ENCODE measurements at places on chromosomes 11 and 22. TPM values are rescaled to one million over a fixed set of nuclear protein-coding genes. Genes with fewer than 3 reads are reported as not detected.
A peak's percentile ranks its signal among the peaks of the same experiment; 100 is the strongest.

Gene OR5P2
- total RNA-seq: not detected

Gene APOL6
- total RNA-seq: 5.2 TPM

DNA sequence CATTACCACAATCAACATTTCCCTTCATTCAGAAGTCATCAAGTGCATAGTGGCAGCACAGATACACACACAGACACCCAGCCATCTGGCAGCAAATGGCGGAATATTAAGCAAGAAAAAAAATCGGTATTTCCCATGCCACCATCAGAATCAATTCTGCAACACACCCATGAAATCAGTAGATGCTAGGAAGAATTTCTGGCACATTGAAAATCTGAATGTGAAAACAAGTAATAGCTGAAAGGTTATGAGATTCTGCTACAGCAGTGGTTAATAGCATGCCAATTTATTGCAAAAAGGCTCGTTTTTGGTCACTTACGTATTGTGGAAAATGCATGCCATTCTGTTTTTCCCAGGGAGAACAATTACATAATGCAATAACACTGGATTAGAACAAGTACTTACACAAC lies 91.1 kb downstream of the PICALM start:
- DNase-seq: no peak

DNA sequence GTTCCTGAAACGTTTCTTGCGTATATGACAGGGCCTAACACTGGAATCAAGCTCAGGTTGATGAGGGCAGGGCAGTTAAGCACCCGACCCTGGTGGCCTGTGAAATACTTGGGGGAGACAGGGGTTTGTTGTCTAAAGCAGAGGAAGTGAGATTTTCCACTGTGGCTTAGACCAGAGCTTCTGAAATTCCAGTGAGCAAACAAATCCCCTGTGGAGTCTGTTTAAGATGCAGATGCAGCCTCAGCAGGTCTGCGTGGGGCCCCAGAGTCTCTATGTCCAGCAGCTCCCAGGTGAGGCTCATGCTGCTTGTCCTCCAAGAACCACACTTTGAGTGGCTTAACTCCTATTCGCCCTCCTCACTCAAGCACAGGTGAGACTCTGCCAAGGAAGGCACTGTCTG lies 39.1 kb upstream of the PRAME start:
- DNase-seq: no peak

GRCh38 chr11:111524056-111524455 lies 9.5 kb downstream of the HOATZ start:
- no peak for DNase-seq

GRCh38 chr11:6387811-6388599 lies 2.3 kb upstream of the SMPD1 start:
- no peak for DNase-seq

GRCh38 chr11:58622344-58622743 lies at the start of gene CNTF:
Gene CNTF (plus strand): TSS chr11:58622665. CDS start chr11:58622753, 88 bp downstream.
- no peak for DNase-seq

Gene NXPE4
- not detected for total RNA-seq

Gene TMEM45B
- total RNA-seq: 0.10 TPM

- no peak for DNase-seq
Measured at GRCh38 chr11:38402063-38402462, 1804.0 kb upstream of the RAG2 start.

GRCh38 chr22:39434721-39435120 lies 22.1 kb upstream of the MGAT3 start:
- no peak for DNase-seq

Gene MS4A6E
- total RNA-seq: not detected

DNA sequence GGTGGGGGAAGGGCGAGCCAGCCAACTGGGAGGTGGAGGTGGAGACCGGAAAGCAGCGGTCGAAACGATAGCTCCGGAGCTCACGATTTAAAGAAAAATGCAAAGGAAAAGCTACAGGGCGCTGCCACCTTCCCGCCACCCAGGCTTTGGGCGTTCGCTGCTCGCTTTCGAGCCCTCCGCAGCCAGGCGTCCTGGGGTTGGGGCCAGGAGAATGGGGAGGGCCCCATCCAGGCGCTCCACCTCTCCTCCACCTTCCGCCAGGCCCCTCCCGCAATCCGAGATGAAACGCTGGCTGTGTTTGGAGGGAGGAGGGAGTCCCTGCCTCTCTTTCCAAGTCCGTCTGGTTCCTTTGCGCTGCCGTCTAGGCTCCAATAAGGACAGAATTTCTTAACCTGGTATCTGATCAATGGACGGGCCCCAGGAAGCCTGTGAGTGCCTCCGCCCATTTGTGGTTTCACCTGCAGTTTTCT lies 483 bp upstream of the ABTB2 start:
- peak; percentile 66 for DNase-seq

Gene LRFN4
- 17.2 TPM for total RNA-seq

Gene OTOG
- not detected for total RNA-seq

GRCh38 chr11:29300420-29300819 lies 716.4 kb downstream of the KCNA4 start:
- DNase-seq: no peak

DNA sequence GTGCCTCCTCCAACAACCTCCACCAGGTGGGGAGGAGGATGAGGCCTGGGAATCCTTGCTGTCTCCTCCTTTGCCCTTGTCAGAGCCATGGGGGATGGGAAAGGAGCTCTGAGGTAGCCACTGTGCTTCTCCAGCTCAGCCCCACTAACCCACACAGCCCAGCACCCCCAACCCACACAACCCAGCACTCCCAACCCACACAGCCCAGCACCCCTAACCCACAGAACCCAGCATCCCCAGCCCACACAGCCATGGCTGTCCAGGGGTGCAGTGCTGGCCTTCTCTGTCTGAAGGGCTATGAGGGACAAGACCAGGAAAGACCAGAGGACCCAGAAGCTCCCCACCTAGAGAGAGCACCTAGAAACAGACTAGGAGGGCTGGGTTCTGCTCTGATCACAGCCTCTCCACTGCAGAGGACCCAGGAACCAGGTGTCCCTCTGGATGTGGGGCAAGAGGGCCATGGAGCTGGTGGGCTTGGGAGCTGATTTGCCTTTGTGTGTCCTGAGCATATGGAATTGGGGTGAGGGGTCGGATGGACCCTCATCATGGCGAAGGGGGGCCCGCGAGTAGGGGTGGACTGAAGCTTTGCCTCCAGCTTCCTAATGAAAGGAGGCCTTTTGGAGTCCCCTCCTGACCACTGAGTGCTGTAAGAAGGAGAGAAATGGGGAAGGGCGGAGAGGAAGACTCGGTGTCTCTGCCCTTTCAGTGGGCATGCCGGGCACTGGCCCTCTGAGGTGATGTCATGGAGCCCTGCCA lies 117.6 kb upstream of the THY1 start:
- peak; percentile 7 for DNase-seq

DNA sequence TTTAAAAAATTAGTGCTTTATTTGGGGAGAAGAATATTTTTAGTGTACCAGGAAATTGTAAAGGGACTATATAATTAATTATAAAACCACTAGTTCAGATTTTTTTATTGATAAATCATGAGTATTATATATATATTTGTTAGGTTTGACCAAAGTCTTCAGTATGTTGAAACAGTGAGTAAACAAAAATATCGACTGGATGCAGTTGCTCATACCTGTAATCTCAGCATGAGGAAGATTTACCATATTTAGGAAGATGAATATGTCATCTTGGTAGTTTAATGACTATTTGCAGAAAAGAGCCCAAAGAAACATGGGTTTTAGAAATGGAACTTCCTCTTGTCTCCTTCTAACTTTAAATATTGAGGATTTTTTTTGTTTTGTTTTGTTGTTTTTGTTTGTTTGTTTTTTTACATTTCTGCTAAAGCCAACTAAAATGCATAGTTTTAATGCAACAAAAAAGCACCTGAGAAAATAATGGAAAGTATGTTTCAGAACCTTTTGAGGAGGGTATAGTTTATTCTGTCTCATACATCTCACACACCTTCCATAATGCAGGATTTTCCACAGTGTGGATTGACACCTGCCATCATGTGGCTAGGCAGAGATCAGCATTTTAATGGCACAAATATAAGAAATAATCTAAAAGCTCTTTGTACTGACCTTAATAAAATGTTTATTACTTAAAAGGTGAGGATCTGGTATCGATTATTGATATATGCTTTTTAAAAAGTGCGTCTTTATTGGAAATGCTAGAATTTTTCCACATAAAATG lies 114.3 kb downstream of the ARHGAP42 start:
- no peak for DNase-seq

Gene CTSF
- total RNA-seq: 64.5 TPM

GRCh38 chr11:118735203-118735602 lies 55.8 kb upstream of the TREH start:
- DNase-seq: no peak

DNA sequence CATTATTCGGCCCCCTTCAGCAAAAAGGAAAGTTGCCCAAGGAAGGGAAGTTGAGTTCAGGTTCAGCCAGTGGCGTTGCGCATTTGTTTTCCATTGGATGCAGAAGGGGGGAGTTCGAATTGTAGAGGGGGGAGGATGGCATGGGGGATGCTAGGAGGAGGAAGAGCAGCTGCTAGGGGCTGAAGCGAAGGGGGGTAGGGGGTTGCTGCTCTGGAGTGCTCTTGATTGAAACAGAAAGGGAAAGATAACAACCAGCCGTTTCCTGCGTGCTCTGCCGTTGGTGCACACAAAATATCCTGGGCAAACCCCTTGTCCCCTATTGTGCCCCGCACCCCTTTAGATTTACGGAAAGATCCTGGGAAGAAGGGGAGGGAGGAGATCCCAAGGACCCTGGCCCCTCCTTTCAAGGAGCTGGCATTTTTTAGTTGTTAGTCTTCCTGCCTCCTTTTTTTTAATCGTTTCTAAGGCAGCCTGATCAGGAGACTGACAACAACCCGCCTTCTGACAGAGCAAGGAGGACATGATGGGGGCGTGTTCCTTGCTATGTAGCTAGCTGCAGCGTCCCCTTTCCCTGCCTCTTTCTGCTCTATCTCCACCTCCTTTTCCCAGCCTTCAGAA lies 2.1 kb downstream of the KMT2A start:
- DNase-seq: no peak

GRCh38 chr11:74686792-74687191 lies 44.4 kb downstream of the CHRDL2 start:
- no peak for DNase-seq

GRCh38 chr11:62069374-62069773 lies 54.4 kb upstream of the INCENP start:
- no peak for DNase-seq

Gene OR8K5
- not detected for total RNA-seq

Gene OOSP3
- not detected for total RNA-seq

Gene MAPK8IP2
- 0.57 TPM for total RNA-seq

- no peak for DNase-seq
Measured at GRCh38 chr11:14179116-14179820, 179.7 kb downstream of the RRAS2 start.

DNA sequence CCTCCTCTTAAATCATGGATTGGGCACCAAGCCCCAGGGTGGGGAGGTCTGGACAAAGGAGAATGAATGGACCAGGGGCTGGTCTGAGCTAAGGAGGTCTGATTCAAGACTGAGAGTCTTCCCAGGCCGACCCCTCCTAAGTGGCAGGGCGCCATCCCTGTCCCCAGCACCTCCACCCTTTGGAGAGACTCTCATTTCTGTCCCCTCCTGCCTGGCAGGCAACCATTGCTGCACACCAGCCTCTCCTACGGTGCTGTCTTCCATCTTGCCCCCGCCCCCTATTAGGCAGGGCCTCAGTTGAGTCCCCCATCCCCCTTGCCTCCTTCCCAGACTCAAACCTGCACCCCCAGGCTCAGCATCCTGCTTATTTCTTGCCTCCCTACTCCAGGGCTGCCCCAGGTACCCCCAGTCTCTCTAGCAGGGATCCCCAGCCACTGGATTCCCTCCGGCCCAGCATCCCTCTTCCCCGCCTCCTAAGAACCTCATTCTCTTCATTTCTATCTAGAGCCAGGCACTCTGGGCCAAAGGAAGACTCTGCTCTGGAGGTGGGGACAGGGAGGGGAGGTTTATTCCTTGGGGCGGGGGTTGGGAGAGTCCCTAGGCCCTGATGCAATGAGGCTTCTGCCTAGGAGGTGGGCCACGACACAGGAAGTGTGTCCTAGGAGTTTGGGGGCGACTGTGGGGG lies 1.7 kb upstream of the RCOR2 start:
- no peak for DNase-seq

DNA sequence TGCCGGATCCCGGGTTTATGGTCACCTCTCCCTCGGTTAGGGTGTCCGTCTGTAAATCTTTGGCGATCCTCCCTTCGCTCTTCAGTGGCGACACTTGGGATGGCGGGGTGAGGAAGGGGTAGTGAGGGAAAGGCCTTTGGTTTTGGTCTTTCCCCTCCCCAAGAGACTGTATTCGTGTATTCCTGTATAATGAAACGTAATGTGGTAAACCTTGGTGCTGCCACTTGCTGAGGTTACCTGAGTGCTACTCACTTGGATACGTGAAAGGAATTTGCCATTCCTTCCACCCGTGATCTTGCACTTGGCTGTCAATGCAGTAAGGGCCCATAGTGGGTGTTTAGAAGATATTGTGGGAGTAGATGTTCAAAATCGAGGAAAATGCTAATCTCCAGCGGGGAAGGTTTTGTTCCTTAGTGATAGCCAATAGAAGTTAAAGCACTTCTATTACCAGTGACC lies 578 bp upstream of the NUP160 start:
- no peak for DNase-seq

Gene SMC1B
- not detected for total RNA-seq

Measured in left ventricle myocardium superior (tissue), 1 donor.